Stimulated activated CD8-positive, alpha-beta memory T cell treated with anti-CD3 and anti-CD28 coated beads, Interleukin-15, amount 100 ng/mL, for 24 hours (primary cell): ENCODE measurements at places on chromosomes 1 and 21.
A peak's percentile ranks its signal among the peaks of the same experiment; 100 is the strongest.

DNA sequence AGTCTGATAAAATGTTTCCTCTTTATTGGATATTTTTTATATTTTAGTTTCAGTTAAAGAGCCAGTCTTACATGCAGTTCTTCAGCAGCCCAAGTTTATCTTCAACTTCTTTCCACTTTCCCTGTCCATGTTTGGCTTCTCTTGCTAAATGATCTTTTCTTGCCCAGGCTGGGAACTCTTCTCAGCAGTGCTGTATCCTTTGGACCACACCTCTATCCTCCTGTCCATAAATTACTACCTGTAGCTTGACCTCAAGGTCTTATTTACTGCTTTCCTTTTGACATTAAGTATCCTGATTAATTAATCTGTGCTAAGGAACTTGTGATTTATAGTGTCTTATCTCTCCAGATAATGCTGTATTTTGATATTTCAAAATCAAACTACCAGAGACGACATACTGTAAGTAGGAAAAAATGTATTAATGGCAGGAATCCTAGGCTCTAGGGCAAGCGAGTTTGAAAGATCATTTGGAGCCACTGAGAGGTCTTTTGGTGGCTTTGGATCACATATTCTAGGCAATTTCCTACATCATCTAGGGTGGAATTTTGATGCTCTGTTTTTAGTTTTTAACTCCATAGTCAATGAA, 20.5 kb upstream of the PDC start:
- no peak for DNase-seq

- no peak for DNase-seq
These were observed 64.1 kb downstream of the DNTTIP2 start for GRCh38 chr1:93814795-93815340.

DNA sequence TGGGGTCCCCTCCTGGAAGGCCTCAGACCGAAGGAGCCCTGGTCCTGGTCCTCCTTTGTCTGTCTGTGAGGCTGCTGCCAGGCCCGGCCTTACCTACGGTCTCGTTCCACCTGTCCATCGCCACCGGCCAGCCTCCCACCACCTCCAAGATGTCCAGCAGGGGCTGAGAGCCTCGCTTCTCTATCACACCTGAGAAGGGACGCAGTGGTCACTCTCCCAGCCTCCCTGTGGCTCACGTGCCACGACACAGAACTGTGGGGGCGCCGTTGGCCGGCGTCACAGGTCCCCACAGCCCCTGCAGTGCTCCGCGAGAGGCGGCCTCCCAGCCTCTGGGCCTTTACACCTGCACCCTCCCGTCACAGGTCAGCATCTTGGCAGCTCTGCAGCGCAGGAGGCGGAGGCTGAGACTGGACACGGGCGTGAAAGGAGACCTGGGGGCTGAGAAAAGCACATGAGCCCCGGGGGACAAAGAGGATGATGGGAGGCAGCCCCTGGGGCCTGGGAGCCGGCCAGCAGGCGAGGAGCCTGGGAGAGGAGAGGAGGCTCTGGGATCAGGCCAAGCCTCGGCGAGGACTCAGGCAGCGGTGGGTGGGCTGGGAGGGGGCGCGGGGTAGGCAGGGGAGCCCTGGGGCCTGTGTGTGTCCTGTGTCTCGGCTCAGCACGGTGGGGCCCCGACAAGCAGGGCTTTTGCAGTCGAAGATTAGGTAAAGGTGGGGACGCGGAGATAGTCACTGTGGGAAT, 20.5 kb downstream of the PRXL2B start:
- no peak for DNase-seq

DNA sequence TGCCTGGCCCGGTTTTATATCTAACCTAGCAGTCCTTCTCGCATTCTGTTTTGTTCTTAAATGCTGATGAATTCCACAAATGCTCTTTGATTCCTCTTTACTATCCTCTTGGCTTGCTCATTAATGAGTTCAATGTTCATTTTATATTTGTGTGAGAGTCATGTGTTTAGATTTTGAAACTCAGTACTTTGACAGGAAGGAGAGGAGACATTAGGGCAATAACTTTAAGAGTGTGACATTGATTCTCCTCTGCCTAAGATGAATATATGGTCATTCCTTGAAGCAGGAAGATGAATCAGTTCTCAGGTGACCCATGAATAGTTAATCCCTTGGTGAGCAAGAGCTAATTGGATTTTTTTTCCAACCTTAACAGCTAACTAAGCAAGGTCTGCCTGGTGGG, 84.1 kb downstream of the MRPS6 start:
- no peak for DNase-seq

DNA sequence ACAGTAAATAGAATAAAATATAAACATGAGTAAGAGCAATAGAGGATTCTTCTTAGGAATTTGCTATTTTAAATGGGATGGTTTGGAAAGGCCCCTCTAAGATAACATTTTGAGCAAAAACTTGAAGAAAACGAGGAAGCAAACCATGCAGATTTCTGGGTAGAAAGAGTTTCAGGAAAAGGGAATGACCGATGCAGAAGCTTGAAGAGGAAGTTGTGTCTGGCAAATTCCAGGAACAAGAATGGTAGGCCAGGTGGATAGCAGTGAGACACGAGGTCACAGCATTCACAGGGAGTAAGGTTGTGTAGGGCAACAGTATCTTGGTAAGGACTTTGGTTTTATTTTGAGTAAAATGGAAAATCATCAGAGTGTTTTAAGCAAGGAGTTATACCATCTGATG, 108.9 kb downstream of the PEX14 start:
- DNase-seq, result no peak

DNA sequence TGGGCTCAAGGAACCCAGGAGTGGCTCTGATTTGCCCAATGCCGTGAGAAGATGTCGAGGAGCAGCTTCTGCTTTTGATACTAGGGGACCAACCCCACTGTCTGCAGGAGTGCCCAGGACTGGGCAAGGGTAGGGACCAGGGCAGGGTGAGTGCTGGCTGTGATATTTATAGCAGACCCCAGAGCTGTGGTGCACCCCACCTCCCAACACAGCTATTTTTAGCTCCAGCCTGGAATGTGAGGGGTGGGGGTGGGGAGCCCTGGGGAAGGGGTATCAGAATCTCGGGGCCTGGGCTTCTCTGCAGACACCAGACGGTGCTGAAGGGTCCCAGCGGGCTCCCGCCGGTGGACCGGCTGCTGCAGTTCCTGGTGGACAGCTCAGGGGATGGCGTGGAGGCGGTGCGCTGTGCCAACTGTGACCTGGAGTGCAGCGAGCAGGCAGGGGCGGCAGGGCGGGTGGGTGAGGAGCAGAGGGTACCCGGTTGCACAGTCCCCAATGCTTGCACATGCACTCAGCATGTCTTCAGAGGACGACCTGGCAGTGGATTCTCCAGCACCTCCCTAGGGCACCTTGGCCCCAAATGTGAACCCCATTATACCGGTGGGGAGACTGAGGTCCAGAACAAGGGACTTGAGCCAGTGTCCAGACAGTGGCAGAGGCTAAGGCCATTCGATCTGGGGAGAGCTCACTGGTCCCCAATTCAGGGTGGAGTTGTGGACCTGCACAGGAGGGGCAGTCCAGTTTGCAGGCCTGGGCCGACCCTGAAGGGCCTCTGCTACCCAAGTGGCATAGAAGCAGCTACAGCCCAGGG, 1.4 kb downstream of the RNF207 start:
- DNase-seq, result no peak

GRCh38 chr1:19450811-19451515, 34.4 kb downstream of the CAPZB start:
- no peak for DNase-seq

GRCh38 chr1:184754476-184755225, at the start of gene EDEM3:
Gene EDEM3, minus strand, starts transcription at chr1:184754858. Its CDS starts 212 bp downstream, at chr1:184754646.
- DNase-seq, result peak; percentile 77

- DNase-seq, result no peak
These were observed 27.0 kb upstream of the SDHB start for GRCh38 chr1:17080880-17081279.
